ENCODE measurements at places on chromosomes 12 and 14. TPM values are rescaled to one million over a fixed set of nuclear protein-coding genes. Genes with fewer than 3 reads are reported as not detected.

RAPGEF3 gene
- 2.3 TPM for total RNA-seq

ACACB gene
- total RNA-seq = 26.2 TPM

DENR gene
- 83.8 TPM for total RNA-seq

LMO3 gene
- total RNA-seq = not detected

OTUB2 gene
- 1.2 TPM for total RNA-seq

KRT71 gene
- total RNA-seq = 1.5 TPM

NID2 gene
- total RNA-seq = 10.8 TPM

DLGAP5 gene
- total RNA-seq = 54.1 TPM
